Urinary bladder (tissue), 4 donors: ENCODE measurements at places on chromosomes 16 and 17. TPM values are rescaled to one million over a fixed set of nuclear protein-coding genes. Genes with fewer than 3 reads are reported as not detected.

Gene SLC38A8
- polyA plus RNA-seq: not detected

Gene FOXF1
- polyA plus RNA-seq: 83.3 TPM

Gene GNG13
- not detected for polyA plus RNA-seq

Gene WFDC1
- 67.2 TPM for polyA plus RNA-seq

DNA sequence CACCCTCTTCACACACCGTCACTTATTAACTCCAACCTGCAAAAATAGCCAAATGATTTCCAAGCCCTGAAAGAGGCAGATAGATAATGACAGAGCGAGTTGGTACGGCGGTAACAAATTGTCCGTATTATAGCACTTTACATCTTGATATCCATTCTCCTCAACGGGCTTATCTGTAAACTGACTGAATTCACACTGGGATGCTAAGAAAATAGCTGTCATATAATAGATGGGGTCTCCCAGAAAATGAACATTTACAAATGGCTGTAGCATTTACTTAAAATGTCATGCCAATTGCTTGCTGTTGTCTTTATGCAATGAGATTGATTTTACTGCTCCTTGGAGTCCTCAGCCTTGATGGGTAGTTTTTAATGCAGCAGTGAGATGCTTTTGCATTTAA lies 225.8 kb upstream of the SDK2 start:
- no peak for DNase-seq

- DNase-seq: no peak
These were observed 53.1 kb downstream of the AIPL1 start for GRCh38 chr17:6381526-6382465.

DNA sequence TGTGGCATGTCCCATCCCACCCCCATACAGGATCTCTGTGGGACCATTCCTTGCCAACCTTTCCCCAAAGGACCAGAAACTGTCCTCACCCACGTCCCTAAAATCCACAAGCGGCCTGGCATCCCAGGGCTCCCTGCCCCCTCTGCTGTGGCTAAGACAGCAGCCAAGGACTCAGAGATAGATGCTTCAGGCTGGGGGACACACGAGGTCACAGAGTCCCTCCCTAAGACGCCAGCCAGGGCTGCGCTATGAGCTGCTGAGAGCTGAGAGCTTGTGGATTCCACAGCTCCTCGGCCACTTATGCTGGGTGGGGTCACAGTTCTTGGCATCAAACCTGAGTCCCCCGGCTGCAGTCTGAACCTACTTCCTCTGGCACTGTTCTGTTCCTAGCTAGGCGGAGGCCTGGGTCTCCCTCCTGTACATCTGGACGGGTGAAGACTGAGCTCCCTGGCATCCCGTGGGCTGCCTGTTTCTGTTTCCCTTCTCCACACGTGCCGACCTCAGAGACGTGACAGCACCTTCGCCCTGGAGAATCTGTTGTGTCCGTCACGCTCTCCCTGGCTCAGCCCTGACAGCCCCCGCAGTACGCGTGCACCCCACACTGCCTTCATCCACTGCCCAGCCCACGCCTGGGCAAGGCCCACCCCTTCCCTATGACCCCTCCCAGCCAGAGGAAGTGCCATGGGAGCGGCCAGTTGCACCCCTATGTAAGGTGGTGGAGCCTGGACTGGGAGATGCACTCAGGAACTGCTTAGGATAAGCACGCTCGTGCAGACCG lies 61.2 kb downstream of the ENGASE start:
- DNase-seq: no peak

DNA sequence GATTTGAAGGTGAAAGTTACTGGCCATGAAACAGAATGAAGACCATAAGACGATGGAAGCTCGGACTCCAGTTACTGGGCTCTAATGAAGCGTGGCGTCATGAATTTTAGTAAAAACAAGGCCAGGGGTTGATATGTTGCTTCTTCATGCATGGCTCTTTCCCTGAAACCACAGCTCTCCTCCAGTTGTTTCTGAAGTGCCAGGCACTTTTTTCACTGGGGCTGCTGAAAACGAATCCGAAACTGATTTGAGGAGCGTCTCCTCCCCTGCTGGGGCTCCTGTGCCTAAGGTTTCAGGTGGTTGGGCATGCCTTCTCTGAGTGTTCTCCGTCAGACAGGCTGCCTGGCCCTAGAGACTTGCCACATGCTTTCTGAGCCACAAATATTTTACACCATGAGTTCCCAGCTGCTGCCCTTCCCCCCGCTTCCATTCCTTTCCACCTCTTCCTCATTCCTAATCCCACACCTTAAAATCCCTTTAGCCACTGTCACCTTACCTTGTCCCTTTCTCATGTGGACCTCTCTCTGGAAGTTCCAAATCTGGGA lies 3.7 kb upstream of the MYL4 start:
- no peak for DNase-seq

DNA sequence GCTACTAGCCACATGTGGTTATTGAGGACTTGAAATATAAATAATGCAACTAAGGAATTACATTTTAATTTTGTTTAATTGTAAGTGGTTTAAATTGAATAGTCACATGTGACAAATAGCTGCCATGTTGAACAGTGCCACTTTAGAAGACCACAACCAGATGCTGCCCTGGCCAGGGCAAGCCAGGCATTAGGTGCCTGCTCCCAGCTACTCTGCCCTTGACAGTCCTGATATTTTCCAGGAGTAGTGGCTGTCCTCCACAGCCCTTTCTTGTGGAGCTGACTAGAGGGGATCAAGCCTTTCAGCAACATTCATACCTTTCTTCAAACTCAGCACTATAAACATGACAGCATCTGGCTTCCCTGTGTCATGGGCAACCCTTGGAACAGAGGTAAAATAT lies 31.0 kb downstream of the TMEM100 start:
- DNase-seq: no peak

DNA sequence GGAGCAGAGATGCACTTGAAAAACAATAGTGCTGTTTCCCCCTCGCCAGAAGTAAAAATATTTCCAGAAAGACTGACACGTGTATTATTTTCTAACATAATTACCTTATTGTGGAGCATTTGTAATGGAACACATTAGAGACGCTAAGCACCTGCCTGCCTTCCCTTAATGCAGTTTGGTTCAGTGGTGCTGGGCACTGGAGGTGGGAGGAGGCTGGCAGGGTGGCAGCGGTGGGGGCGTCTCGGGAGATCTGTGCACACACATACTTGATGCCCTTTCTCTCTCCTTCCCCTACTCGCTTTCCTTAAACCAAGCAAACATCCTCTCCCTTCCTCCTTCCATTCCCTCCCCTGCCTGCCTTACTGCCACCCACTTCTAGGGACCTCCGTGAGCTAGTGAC lies 156.6 kb upstream of the SDK2 start:
- DNase-seq: no peak
